ENCODE measurements at places on chromosomes 12 and 14. TPM values are rescaled to one million over a fixed set of nuclear protein-coding genes. Genes with fewer than 3 reads are reported as not detected.

CDCA3 gene
- 1.8 TPM for total RNA-seq

PDE3A gene
- under 0.01 TPM for total RNA-seq

TMTC3 gene
- 97.0 TPM for total RNA-seq

WDHD1 gene
- total RNA-seq = 21.1 TPM

SLC10A1 gene
- not detected for total RNA-seq

Data from mammary epithelial cell (primary cell).